BJ (cell line): ENCODE measurements at places on chromosomes 3 and 15.

DNA sequence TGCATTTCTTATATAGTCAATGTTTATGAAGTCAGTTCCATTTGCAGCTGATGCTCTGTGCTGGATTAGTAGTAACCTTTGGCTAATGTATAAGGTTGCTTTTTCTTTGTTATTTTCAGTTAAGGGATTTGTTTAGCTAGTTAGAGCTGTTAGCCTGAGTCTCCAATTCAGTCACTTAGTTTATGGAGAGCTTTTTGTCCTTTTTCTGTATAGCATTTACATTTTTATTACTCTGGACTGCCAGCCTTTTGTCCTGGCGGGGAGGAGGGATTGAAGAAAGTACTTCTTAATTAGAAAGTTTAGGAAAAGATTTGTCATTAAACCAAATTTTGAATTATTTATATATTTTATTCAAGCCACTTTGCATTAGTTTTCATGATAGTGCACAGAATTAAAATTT is 52.0 kb downstream of the DNAJC13 start:
- DNase-seq: no peak

GRCh38 chr15:32716216-32716914 is 1.4 kb upstream of the GREM1 start:
- no peak for DNase-seq

- DNase-seq: no peak
These were observed 121.2 kb downstream of the ATG7 start for GRCh38 chr3:11393401-11393800.

DNA sequence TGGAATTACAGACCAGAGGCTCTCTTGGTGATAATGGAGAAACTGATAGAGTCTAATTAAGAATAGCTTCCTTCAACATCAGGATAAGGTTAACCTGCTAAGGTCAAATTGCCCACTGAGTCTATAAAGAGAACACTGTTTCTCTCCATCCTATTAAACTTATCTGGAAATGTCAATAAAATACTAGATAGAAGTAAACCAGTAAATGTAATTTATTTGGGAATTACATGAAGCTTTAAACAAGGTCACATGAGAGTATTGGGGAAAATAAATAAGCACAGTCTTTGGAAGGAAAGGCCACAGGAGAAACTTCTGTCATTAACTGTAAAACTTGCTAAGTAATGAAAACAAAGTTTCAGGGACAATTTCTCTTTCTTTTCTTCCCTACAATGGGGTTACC is 118.5 kb downstream of the DPH6 start:
- no peak for DNase-seq

DNA sequence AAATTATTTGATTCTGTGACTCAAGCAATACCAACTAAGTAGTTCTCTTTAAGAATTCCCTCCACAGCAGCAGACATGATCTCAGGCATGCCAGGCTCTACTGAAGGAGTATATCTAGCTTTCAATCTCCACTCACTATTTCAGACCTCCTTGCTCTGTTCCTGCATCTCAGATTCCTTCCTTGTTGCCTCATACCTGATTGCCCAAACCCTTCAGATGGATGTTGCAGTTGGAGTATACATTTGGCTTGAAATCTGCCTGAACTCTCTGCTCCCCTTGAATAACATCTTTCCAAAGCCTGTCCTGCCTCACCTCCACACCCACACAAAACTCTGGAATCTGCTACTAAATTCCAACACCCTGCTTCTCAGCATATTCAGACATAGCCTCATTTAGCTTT is 19.8 kb upstream of the TM4SF4 start:
- peak; percentile 54 for DNase-seq

DNA sequence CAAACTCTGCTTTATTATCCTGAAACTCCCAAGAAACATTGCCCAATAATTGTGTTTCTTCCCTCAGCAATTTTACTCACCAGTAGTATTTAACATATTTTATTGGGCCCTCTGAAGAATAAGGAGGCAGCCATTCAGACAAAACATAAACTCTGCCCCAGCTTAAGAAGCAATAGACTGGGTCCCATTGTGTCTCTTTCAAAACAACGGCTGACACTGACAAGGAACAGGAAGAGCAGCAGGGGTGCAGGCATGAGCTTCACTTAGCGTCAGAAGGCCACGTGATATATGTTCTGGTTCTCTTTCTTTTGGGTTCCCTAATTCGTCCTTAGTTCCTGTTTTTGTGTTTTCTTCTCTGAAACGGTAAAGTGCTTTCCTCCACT is 242.3 kb downstream of the FHIT start:
- no peak for DNase-seq

DNA sequence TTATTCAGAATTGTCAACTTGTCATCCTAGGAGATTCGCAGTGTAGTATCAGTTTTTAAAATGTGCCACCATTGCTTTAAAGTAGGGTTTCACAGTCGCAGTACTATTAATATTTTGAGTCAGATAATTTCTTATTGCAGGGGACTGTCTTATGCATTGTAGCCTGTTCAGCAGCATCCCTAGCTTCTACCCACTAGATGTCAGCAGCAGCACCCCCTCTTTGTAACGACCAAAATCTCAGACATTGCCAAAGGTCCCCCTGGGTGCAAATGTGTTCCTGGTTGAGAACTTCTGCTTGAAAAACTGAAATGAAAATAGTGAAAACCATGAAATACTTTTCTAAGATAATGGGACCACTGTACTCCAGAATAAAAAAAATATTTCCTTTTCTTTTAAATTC is 474.8 kb downstream of the CNTN3 start:
- no peak for DNase-seq

- no peak for DNase-seq
These were observed 5.5 kb downstream of the TMEM266 start for GRCh38 chr15:76065245-76065644.

GRCh38 chr15:97045666-97046421 is 715.3 kb downstream of the NR2F2 start:
- no peak for DNase-seq

GRCh38 chr15:41827290-41827879 is 507 bp upstream of the JMJD7 start:
- no peak for DNase-seq

- DNase-seq: no peak
These were observed 109.1 kb upstream of the ATP10A start for GRCh38 chr15:25972141-25972675.

GRCh38 chr3:173257797-173258196 is 116.8 kb upstream of the SPATA16 start:
- no peak for DNase-seq

DNA sequence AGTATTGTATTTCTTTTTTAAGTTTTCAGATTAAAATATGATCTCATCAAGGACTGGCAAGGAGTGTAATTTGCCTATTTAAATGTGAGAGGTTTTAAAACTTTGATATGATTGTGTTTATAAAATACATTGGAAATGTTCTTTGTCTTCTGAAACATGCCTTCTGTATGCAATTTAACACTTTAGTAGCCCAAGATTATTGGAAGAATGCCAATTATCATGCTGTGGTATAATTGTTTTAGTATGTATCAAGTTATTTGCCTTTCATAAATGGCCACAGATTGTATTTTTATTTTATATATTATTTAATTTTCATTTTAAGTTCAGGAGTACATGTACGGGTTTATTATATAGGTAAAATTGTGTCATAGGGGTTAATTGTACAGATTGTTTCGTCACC is 31.7 kb downstream of the ECT2 start:
- no peak for DNase-seq

GRCh38 chr3:186932281-186933181 is 2.2 kb downstream of the ST6GAL1 start:
- DNase-seq: no peak

DNA sequence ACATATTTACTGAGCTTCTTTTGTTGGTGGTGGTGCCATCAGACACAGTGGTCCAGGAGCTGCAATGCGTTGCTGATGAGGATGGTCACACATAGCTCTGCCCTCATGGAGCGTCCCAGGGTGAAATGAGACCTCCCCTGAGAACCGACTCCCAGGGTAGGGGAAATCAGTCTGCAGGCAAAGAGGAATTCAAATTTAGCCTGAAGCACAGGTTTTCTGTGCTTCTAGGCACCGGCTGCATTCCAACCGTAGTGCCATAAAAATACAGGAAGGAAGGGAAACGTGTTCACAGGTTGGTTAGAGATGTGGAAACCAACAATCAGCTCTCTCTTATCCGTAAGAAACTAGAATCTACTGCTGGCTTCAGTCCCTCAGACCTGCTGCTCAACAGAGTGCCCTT is 19.2 kb downstream of the SMAD3 start:
- no peak for DNase-seq

GRCh38 chr15:74180881-74181602 is 7.5 kb downstream of the ISLR start:
- DNase-seq: no peak

DNA sequence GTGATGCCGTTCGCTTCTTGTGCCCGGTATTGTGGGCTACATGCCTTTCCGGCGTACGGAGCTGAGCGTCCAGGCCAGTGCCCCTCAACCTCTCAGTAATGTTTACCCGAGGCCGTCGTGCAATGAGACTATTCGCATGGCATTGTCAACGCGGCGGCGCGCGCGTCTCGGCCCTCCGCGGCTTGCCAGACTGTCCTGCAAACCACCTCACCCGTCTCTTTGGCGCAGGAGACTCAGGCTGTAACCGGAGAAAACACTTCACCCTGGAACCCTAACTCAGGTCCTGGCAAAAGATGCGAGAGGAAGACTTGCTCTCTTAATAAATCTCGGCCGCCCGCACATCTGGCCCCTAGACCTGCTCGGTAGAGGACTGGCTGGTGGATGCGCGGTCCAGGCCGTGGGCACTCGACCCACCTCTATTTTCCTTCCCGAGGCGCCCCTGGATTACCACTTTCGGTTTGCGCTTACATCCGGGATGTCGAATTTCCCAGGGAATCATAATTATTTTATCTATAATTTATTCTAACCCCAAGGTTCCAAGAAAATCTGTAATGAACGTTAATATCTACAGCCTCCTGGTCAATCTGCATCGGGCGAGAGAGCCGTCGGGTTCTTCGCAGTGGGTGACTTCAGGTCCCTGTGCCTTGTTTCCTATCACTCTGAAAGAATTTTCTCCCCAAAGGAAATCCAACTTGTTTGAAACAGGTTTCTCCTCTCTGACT is 71.8 kb upstream of the POLG start:
- DNase-seq: no peak

- DNase-seq: no peak
These were observed 57.7 kb downstream of the PRTG start for GRCh38 chr15:55685286-55685685.

DNA sequence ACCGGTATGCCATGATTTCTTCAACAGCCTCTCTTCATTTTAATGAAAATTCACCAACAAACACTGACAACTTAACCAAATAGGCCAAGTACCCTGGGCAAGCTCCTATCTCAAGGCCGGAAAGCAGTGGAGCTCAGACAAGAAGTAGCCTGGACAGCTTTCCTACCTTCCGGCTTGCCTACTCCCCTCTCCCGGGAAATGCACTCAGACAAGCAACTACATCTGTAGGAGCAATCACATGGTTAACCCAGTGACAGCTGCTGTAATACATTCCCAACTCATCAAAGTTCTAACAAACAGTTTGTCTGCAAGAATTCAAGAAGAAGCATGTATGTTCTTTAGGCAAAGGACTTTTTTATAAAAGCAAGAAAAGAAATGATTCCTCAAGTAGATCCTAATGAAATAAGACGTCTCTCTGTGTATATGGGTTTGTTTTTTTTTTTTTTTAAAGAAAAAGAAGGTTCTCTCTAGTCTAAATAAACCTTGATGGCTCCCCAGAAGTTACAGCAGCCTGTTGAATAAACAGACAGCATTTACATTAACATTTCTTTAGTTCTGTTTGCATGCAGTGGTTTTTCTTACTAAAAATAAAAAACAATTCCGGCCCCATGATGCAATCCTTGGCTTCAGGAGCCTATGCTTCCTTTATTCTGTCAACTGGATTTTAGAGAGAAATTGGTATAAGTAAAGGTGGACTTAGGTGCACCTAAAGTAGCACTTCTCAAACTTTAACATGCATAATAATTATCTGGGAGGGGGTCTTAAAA is 278.7 kb downstream of the NEK10 start:
- no peak for DNase-seq

GRCh38 chr15:61702224-61703020 is 357.8 kb downstream of the VPS13C start:
- DNase-seq: no peak

DNA sequence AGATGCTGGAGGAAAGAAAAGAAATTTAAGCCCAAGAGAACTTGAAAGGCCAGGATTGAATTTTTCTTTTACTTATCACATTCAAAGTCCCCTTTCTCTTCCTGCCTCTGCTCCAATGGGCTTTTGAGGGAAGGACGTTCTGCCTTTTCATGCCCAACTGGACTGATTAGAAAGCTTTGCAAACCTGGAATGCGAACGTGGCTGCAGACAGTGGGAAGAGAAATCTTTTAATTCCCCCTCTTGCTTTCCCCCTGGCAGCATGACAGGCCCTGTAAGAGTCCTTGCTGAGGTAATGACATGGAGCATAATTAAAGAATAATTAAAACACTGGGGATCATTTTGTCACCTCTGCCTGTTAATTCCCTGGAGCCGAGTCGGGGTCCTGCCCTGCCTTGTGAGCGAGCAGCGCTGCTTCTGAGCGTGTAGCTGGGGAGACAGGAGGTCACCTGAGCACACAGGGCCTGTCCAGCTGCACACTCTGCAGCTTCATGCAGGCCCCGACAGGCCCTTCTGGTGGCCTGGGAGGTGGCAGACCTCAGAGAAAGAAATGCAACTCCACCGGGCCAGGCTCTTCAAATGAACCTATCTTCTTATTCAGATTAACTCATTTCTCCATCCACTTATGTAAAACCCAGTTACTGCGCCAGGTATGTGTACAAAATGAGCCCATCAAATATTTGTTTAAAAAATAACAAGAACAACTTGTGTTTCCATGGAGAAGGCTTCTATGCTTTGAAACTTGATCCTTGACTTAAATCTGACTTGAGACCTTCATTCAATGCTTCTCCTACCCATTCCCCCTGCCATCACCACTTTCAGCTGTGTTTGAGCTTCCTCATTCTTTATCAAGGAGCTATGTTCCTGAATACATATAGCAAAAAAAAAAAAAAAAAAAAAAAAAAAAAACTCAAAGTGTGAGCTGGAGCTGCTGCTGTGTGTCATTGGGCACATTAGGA is 628.2 kb upstream of the CFAP20DC start:
- no peak for DNase-seq

DNA sequence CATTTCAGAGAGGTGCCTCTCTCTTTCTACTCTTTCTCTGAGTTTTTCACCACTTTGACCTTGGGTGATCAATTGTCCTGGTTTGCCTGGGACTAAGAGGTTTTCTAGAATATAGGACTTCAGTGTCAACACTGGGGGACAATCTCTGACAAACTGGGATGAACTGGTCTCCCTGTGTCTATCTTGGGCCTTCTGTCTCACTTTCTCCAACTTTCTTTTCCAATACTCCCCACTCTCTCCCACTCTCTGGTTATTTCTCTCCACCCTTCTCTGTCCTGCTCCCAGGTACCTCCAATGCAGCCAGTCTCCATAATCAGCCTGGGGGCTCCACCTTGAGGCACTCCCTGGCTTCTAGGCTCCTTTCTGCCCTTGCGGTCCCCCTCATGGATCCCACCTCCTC is 4.7 kb upstream of the ITGA11 start:
- DNase-seq: no peak

- DNase-seq: no peak
These were observed 8.9 kb upstream of the TKT start for GRCh38 chr3:53264718-53265117.
